ENCODE measurements at places on chromosomes 11 and 22.

DNA sequence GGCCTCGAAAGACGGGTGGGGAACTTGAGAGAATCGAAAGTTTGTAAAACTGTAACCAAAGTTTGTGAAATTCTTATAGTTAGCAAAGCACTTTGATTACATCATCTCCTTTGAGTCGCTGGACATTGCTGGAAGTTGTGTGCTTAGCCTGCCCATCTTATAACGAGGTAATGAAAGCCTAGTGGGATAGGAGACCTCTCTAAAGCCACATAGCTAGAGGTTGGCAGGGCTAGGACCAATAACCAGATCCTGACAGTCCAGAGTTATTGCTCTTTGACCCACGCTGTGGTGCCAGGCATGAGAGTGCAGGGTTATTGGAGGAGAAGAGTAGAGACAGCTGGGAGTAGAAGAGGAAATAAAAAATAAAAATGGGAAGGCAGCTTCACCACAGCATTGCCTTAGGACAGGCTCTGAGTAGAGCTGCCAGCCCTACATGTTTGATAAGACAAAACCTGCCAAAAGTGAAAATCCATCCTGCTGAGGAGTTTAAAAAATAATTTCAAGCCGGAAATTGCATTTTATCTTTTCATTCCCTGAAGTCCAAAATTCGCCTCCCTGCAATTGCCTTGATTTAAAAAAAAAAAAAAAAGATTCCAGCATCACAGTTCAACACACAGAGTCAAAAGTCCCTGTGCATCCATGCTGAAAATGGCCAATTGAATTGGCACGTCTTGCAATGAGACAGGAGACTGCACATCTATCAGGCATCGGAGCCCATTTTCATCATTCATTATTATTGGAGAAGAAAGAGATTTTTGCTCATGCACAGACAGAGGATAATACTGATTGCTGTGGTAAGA, 225.5 kb upstream of the POU2AF2 start:
- no peak for DNase-seq

- DNase-seq = no peak
These were observed 62.0 kb upstream of the ARHGAP42 start for GRCh38 chr11:100625041-100625440.

GRCh38 chr11:48058064-48058463, 77.7 kb downstream of the PTPRJ start:
- no peak for DNase-seq

DNA sequence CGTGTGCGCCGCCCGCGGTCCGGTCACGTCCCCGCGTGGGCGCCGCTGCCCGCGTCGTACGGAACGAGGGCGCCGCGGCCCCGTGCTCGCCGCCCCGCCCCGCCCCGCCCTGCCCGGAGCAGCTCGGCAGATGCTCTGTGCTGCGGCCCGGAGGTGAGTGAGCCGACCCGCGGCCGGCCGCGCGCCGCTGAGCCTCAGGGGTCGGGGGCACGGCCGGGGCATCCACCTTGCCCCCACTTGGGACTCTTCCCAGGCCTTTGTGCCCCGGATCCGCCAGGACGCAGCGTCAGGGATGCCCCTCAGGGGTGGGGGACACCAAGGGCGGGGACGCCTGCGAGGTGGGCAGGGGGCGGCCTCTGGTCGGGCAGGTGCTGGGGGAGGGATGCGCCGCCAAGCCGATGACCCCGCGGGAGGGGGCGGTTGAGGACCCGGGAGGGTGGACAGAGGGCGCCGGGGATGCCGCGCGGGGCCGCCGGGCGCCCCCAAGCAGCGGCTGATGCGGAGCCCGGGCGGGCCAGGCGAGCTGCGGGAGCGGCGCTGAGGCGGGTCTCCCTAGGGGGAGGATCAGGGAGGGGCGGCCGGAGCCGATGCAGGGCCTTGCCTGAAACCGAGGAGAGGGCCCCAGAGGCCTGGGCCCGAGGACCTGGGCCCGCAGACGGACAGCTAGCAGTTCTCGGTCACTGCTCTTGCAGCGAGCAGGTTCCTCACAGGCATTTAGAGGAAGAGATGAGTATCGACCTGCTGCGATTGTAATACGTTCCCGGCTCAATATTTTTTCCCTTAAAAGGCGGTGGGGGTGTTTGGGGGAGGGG, at the start of gene GNAZ:
Gene GNAZ, plus strand, starts transcription at position 102 of the 812 bp plus-strand sequence. CDS start 25,177 bp downstream, outside the sequence.
- DNase-seq = no peak

- no peak for DNase-seq
These were observed 17.4 kb downstream of the SMCO4 start for GRCh38 chr11:93525601-93526345.

- no peak for DNase-seq
These were observed 121.1 kb upstream of the GUCY1A2 start for GRCh38 chr11:107139396-107139795.

DNA sequence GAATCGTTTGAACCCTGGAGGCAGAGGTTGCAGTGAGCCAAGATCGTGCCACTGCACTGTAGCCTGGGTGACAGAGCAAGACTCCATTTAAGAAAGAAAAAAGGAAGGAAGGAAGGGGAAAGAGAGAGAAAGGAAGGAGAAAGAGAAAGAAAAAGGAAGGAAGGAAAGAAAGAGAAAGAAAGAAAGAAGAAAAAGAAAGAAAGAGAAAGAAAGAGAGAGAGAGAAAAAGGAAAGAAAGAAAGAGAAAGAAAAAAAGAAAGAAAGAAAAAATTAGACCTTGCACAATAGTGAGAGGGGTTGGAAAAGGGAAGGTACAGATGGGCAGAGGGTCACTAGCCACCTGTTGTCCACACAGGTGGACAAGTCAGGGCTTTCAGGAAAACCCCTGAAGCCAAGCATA, 57.6 kb upstream of the RTL6 start:
- DNase-seq = no peak

- DNase-seq = no peak
These were observed 39.0 kb downstream of the WT1 start for GRCh38 chr11:32396331-32396730.

DNA sequence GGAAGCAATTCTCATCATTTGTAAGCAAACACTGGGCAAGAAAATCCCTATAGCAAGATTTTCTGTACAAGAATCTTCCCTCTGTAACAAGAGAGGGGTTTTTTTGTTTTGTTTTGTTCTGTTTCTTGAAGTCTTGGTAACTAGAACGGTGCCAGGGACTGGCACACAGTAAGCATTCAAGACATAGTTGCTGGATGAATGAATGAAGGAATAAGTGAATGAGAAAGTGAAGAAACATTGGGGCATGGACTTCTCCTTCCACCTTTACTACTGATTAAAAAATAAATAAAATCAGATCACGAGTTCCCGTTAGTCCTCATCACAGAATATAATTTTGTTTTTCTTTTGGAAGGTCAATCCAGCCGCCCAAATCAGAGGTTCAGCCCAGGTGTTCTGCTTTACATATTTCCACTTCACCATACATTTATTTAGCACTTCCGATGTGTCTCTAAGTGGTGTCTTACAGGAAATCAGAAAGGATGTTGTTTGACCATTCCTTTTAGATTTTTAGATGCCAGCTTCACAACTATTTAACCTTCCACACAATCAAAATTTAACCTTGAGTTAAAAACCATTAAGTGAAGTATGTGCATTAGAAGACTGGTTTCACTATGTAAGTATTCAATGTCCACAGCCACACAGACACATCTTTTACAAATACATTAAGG, 281.2 kb downstream of the CADM1 start:
- DNase-seq = no peak

DNA sequence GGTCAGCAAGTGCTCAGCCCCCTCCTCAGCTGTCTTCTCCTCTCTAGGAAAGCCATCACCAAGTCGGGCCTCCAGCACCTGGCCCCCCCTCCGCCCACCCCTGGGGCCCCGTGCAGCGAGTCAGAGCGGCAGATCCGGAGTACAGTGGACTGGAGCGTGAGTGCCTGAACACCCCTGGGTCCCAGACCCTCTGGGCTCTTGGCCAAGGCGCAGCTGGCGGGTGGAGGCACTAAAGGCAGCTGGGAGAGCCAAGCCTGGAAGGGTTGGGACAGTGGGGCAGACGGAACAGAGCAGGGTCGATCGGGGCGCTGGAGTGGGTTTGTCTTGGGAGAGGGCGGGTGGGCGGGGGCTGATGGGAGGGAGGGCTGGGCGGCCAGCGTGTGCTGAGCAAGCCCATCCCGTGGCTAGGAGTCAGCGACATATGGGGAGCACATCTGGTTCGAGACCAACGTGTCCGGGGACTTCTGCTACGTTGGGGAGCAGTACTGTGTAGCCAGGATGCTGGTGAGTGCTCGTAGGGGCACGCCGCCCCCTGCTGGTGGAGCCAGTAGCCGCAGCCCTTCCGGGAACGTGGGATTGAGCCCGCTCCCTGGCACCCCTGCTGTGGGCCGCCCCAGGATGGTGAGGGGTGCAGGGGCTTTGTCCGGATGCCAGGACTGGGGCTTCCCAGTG, 14.1 kb upstream of the MDK start:
- DNase-seq = peak; percentile 38

- DNase-seq = no peak
These were observed 57.1 kb upstream of the LDLRAD3 start for GRCh38 chr11:35886759-35887158.

DNA sequence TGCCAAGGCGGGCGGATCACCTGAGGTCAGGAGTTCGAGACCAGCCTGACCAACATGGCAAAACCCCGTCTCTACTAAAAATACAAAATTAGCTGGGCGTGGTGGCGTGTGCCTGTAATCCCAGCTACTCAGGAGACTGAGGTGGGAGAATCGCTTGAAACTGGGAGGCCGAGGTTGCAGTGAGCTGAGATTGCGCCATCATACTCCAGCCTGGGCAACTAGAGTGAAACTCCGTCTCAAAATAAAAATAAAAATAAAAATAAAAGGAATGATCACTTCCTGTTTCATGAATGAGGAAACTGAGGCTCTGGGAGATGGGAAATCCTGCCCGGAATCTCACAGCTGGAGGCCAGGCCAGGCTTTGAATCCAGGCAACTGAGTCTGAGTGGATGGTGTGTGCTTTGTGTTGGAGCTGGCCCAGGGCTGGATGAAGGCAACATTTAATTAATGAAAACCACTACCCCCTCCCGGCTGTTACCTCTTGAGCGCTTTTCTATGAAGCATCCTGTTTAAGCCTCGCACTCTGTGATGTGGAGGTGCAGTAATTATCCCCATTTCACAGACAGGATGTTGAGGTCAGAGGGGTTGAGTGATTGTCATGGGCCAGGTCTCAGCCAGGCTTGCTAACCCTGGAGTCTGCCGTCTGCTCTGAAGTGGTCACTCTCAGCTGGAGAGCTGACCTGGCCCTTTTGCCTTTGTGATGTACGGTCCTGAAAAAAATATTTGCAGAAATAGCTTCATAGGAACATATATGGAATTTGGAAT, 27.8 kb downstream of the LRP5 start:
- DNase-seq = no peak

GRCh38 chr22:22025320-22026156, 43.0 kb upstream of the TOP3B start:
- DNase-seq = no peak

- DNase-seq = no peak
These were observed 7.7 kb upstream of the MMP12 start for GRCh38 chr11:102882389-102883024.

DNA sequence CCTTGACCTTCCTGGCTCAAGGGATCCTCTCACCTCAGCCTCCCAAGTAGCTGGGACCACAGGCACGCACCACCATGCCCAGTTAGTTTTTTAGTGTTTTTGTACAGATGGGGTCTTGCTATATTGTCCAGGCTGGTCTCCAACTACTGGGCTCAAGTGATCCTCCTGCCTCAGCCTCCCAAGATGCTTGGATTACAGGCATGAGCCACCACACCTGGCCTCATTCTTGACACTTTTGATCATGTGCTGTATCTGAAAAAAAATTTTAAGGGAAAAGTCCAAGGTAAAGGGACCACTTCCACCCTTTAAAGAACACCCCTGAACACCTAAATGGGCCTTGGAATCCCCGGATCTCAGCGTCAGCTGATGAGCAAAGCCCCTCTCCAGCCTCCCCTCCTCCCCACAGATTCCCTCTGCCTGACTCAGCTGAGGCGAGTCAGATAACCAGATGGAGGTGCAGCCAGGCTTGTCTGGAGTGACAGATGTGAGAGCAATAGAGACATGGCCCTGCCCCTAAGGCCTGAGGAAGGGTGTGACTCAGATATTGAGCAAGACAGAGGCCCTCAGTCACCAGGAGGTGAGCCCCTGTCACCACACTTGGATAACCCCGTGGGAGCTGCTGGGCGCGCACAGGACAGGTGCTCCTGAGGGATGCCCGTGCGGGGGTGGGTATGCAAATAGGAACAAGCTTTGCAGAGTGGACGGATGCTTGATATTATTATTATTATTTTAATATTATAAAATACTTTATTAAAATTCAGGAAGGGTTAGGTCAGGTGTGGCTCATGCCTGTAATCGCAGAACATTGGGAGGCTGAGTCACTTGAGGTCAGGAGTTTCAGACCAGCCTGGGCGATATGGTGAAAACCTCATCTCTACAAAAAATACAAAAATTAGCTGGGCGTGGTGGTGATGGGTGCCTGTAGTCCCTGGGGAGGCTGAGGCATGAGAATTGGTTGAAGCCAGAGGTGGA, 5.0 kb upstream of the CCDC88B start:
- no peak for DNase-seq

GRCh38 chr11:45657496-45658260, 7.7 kb downstream of the CHST1 start:
- no peak for DNase-seq

DNA sequence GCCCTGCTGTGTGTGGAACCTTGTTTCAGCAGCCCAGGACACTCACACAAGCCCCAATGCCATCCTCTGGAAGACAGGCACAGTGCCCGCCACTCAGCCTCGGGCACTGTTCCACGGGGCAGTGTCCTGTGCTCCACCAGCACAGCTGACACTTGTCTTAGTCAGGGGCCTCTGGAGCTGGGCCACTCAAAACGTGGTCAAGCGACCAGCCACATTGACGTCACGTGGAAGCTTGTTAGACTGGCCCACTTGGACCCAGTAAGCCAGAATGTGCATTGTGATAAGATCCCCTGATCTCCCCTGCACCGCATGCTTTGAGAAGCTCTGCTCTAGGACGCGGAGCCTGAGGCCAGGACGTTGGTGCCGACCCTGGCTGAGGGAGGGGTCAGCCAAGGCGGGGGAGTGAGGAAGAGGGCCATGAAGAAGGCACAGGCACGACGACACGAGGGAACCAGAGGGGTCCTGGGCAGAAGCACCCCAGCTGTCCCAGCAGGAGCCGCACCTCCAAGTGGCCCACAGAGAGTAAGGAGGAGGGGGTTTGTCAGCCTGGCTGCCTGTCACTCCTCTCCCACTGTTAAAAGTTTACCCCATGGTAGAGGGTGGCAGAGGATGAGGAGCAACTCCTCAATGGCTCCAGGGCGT, 64.6 kb downstream of the LINC01488 start:
- no peak for DNase-seq

- peak; percentile 1 for DNase-seq
These were observed 34.1 kb upstream of the CALCA start for GRCh38 chr11:15006139-15006759.

Data from NCI-H2081 (cell line).